ENCODE measurements at places on chromosomes 12 and 14. TPM values are rescaled to one million over a fixed set of nuclear protein-coding genes. Genes with fewer than 3 reads are reported as not detected.

Gene RERG
- total RNA-seq: 1.6 TPM

Gene ERP27
- total RNA-seq: 0.07 TPM

Gene DBX2
- not detected for total RNA-seq

Gene VRTN
- not detected for total RNA-seq

Gene KRT81
- 244 TPM for total RNA-seq

Gene GNG2
- 4.1 TPM for total RNA-seq

Gene TAS2R9
- not detected for total RNA-seq

Gene ANO4
- 0.21 TPM for total RNA-seq

Gene LMNTD1
- total RNA-seq: 0.08 TPM

DNA sequence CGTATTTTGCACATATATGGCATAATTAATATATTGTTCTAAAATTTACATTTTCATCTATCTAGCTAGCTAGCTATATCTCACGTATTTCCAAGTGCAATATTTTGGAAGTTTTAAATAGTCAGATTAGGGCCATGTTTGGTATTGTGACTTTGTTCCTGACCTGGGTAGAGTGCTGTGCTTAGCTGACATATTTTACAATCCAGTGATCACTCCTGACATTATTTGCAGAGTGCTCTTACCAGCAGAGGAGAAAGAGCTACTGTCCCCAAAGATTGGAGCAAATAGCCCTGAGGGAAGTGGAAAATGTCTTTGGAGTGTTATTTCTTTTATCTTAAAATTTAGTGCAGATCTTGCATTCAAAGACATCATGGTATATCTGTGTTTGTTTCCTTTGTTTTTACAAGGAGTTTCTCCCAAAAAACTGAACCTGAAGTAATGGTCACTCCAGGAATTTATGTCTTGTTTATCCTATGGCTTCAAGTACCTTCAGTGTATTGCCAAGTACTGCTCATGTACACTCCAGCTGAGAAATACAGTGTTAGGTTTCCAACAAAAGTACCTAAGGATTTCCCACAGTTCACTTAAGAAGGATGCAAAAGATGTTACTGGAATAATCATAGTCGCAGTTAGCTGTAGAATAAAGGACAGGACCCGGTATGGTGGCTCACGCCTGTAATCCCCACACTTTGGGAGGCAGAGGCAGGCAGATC lies 49.4 kb upstream of the PSMA6 start:
- no peak for DNase-seq

DNA sequence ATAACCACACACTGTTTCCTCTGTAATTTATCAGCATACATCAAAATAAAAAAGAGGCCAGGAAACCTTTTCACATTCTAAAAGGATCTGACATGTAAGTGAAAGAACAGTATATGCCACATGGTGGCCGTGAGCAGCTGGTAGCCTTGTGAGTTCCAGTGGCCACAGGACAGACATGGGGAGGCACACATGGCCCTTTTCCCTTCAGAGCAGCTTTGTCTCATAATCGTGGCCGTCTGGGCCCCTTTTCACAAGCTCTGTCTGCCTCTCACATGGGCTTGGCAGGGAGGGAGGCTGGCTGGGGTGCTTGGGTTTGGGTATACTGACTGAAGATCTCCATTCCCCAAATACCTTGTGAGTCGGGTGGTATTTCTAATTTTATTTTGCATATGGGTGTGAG lies 1.5 kb upstream of the ZDHHC22 start:
- no peak for DNase-seq

GRCh38 chr12:74286254-74286653 lies 251.4 kb upstream of the ATXN7L3B start:
- no peak for DNase-seq

GRCh38 chr12:1102791-1103450 lies 111.9 kb downstream of the ERC1 start:
- DNase-seq: no peak

- no peak for DNase-seq
Measured at GRCh38 chr12:67433385-67434175, 164.4 kb downstream of the CAND1 start.

- no peak for DNase-seq
Measured at GRCh38 chr14:94975366-94975765, 182.0 kb downstream of the DICER1 start.

GRCh38 chr12:52010692-52011601 lies 4.2 kb downstream of the TAMALIN start:
- DNase-seq: no peak

DNA sequence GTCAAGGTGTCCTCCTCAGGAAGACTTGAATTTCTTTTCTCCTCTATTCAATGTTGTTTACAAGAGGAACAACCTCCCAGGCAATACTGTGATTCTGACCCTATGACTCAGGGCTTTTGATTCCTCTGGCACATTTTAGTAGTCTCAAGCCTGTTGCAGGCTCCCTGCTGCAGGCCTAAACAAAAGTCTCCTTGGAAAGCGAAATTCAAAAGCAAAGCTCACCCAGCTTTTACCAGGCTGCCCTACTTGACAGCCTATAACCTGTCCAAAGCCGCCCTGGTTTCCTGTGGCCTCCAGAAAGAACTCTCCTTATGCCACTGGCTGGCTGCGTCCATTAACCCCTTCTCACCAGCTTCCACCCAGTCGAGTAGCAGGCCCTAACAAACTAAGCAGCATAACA lies 11.6 kb downstream of the FGD6 start:
- DNase-seq: peak; percentile 52

DNA sequence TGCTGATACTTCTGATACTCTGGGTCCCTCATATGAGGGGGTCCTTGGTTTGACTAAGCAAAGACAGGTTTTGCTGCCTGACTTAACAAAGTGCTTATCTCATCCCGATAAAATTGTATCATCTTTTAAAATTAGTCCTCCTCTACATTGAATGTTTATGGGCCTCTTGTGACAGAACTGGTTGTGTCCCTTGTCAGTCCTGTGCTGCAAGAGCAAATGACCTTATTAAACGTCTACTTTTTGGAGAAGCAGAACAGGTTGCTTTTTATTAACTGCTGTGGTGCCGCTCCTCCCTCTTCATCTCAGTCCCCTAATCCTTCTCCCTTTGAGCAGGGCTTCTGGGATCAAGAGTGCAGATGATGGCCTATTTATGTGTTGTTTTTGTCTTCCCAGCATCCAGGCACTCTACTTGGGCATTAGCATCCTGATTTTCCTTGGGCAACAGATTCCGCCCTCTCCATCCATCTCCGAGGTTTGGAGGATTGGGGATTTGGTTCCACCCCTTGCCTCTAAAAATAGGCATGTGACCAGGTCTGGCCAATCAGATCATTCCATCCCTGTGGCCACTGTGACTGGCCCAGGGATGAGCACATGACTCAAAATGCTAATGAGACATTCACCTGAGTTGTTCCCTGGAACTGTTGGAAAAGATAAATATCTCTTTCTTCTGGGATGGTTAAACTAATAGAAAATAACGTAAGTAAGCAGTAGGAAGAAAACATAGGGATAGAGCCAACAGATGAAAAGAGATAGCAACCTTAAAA lies 2.9 kb upstream of the DENR start:
- DNase-seq: no peak

- DNase-seq: no peak
Measured at GRCh38 chr12:121766290-121767039, 27.0 kb downstream of the RHOF start.

DNA sequence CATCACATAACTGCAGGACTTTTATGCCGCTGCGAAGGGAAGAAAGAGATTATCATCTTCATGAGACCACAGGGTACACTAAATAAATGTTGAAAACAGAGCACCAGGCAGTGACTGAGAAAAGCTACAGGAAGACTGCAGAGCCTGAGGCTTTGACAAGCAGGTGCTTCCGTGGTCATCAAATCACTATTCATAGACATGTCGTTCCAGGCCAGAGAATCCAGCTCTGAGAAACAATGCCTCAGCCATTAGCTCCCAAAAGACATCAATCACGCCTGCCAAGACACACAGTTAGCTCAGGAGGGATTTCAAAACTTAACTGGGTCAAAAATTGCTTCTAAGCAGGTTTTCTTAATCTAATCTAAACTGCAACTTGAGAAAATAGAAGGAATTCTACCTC lies 47.2 kb upstream of the GARIN6 start:
- peak; percentile 21 for DNase-seq

- no peak for DNase-seq
Measured at GRCh38 chr12:113638460-113638775, 166.7 kb upstream of the LHX5 start.

DNA sequence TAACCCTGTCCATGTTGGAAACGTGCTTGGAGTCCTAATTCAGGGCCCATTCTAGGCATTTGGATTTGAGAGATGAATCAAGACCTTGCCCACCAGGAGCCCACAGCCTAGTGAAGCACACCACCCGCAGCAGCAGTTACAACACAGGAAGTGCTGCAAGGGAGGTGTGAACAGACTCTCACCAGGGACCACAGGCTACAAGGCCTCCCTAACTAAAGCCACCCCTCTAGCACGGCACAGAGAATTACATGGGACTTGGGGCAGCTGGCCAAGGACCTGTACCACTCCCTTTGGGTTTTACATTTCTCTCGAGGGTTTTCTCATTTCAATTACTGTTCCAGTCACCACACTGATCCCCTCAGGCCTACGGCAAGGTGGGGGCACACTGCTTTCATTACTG lies 49.5 kb upstream of the FOXN3 start:
- no peak for DNase-seq

- no peak for DNase-seq
Measured at GRCh38 chr12:108642269-108642870, 8.7 kb upstream of the SELPLG start.

DNA sequence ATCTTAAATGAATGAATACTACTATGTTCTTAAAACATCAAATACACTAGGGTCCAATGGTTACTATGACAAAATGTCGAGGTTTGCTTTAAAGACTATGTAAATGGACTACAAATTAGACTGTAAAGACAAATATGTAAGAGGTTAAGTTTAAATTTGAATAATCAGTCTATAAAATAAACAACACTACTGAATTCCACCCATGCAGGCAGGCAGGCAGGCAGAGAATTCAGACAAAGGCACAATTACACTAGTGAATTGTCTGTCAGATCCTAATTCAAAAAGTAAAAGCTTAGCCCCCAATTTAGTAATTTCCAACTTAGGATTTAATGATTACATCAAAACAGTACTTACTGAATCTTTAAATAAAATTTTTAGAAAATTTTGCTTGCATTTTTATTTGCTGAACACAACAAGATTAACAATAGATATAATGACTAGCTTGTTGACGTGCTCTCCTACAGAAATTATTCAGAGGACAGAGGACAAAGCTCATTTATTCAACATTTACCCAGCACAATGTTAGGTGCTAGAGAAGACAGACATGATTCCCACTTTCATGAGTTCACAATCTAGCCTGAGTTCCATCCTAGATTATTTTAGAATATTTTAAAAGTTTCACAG lies 97.4 kb downstream of the CDK17 start:
- DNase-seq: no peak

DNA sequence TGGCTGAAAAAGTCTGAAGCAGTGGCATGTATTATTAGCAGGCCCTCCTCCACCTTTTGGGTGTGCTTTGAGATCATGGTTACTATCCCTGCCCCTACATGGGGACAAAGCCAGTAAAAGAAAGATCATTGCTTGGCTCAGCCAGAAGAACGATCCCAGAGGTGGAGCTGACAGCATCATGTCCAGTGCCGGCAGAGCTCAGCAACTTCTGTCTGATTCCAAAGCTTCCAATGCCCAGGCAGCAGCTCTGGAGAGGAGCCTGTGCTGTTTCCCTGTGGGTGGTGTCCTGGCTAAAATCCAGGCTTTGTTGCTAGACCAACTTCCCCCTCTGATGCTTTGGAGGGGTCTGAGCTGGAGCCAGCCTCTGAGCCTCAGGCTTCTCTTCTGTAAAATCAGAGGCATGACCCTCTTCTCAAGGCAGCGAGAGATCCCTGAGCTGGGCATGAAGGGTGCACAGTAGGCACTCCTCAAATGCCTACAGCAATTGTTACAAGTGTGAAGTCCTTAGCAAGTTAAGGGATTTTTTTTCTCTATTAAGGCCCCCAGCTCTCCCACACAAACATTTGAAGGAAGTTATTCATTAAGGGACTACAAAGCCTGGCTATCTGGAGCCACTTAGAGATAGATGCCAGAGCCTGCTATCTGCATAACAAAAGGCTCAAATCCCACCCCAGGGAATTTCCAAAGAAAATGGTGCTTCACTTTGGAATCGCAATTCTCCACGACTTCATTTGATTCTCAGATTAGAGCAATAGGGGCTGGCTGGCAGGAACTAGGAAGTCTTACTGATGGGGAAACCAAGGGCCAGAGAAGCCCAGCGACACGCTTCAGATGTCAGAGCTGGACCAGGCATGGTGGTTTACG lies 10.9 kb upstream of the GSC start:
- DNase-seq: no peak

GRCh38 chr12:109775172-109775881 lies 57.9 kb downstream of the TRPV4 start:
- peak; percentile 9 for DNase-seq

DNA sequence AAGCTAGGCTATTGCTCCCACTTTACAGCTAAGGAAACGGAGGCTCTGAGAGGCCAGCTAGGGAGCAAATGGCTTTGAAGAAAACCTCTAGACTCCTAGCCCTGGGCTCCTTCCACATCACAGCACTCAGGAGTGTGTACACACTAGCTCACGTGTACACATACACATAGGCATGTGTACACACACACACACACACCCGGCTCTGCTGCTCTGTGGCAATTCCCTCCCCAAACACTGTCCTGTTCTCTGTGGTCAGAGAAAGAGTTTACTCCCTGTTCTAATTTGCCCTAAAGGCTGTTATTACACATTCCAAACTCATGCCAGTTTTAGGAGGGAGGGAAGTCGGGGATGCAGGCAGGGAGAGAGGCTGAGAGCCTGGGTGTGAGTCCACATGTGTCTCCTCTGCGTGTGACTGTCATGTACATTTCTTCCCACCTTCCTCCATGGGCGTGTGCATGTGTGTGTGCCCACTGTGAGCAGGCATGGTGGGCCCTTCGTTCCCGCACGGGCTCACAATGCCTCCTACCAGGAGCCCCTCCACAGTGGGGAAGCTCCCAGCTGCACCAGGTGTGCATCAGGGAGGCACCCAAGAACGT lies 14.2 kb downstream of the TRPV4 start:
- no peak for DNase-seq

- no peak for DNase-seq
Measured at GRCh38 chr14:77108753-77109152, 10.7 kb downstream of the CIPC start.

DNA sequence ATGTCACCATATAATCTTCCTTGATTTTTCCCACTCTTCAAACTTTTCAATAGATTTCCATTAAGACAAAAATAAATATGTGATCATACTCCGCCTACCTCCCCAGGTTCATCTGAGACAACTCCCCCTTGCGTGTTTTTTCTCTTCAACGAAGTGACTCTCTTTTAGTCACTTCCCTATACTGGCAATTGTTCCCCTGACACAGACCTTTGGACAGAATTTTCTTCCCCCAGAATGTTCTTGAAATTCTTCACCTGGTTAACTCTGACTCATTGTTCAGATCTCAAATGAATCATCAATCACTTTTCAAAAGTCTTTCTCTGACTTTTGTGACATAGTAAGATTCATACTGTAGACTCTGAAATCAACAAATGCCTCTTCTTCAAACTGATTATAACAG lies 727.3 kb upstream of the LMO3 start:
- peak; percentile 1 for DNase-seq

GRCh38 chr12:110203546-110203945 lies 77.5 kb upstream of the ATP2A2 start:
- no peak for DNase-seq

GRCh38 chr12:116765271-116765670 lies 27.2 kb downstream of the RNFT2 start:
- DNase-seq: peak; percentile 73

GRCh38 chr12:112599871-112600270 lies 181.1 kb downstream of the PTPN11 start:
- DNase-seq: no peak

Measured in kidney epithelial cell (primary cell).